ENCODE measurements at places on chromosomes 3 and 15.
A peak's percentile ranks its signal among the peaks of the same experiment; 100 is the strongest.

DNA sequence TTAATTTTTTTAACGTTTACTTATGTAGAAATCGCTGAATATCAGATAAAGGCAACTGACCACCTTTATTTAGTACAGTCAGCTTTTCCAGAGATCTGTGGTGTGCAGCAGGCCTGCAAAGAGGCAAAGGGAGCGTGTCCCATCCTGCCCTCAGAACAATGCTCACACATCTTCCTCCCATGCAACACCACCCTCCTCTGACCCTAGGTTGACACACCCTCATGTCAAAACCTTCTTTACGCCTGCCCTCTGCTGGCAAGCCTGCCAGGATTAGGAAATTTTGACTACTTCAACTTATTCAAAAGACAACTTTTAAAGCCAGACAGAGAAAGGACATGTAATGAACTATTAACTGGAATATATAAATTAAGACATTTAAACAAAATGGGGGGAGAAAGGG, 513.7 kb downstream of the FOXP1 start:
- peak; percentile 81 for DNase-seq

- no peak for DNase-seq
Measured at GRCh38 chr3:66075281-66075680, 36.6 kb upstream of the MAGI1 start.

DNA sequence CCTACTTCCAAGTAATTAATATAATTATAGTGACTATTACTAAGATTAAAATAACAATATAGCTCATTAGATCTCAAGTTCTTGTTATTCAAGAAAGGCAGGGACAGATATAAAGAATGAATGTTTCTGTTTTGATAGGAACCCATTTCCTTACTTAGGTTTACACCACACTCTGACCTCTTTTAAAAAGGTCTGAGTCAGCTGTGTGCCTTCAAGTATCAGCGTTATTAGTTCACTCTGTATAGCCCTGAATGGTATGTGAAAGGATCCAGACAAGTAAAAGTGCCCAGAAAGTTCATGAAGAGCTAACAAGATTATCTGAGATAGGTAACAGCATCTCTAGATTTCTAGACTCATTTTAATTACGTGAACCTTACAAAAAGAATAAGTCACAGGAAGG, 28.9 kb downstream of the PDCD10 start:
- DNase-seq: no peak

DNA sequence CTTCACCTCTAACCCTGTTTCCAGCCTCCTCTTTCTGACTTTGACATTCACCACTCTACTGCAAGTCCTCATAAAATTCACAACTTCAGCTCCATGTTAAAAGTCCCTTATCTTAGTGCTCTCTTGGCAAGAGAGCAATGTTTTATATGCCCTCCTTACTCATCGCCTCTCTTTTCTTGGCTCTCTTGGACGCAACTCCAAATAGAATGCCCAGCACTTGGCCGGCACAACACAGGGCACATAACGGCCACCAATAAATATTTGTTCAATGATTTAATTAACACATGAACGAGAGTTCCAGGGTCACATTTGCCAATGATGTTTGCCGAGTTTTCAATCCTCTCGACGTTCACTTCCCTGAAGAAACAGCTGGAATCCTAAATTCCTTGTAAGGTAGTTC, 401.4 kb downstream of the ROBO1 start:
- DNase-seq: no peak

DNA sequence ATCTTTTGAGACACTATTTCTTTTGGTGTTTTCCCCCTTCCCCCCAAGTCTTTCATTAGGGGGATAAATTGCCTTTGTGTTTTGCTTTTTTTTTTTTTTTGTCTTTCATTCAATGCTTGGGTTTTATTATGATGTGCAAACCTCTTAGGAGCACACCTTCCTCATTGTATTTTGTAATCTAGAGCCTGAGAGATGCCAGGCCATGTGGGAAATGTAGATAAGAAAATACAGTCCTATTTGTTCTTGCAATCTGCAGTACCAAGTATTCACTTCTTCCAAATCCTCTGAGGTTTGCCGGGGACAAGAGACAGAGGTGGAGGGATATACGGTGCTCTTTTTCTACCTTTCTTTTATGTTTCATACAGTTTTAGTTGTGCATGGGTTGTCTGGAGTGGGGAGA, 66.7 kb downstream of the LARS2 start:
- no peak for DNase-seq

GRCh38 chr15:33069161-33069560, 125.4 kb downstream of the FMN1 start:
- no peak for DNase-seq

- no peak for DNase-seq
Measured at GRCh38 chr15:65033659-65034269, 4.3 kb upstream of the MTFMT start.

DNA sequence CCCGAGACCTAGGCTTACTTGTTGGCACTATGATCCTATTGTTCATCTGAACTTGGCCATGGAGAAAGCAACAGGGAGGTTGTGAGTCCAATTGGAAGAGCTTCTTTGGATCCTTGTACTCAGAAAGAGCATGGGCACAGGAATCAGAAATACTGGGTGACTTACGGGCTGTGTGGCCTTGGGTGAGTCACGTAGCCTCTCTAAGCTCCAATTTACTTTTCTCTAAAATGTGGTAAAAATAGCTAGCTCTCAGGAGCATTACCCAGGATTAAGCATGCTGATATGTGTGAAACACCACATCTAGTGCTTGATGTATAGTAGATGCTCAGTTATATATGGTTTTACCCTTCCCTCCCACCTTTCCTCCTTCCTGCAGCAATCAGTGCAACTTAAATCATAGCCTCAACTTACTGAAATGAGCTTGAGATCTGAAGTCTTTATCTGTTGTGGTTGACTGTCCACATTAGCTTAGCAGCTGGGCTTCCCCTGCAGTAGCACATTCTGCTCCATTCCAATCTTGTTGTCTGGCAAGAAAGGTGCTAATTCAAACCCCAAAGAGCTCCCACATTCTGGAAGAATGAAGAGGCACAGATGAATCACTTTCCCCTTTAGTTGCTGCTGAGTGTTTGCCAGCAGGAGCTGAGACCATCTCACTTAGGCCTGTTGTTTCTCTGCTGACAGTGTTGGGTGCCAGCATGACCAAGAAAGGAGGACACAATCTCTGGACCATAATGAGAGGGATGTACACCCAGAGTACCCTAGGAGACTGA, 299.1 kb upstream of the TRIM42 start:
- no peak for DNase-seq

- DNase-seq: no peak
Measured at GRCh38 chr15:48323294-48323693, 7.9 kb upstream of the DUT start.

DNA sequence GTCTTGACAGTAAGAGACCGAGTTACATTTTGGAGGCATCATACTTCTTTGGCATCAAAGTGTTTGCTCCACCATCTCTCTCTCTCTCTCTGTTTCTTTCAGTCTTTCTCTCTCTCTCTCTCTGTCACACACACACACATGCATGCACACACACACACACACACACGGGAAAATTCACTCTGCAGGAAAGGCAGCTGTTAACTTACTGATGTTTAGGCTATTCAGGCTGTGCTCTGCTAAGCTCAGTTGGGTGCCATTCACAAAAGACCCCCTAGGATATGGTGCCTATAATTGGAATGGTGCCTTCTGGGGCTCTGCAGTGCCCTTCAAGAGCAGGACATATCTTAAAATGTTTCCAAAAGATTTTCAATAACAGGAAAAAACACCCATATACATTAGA, 78.2 kb downstream of the KCNH8 start:
- DNase-seq: no peak

- DNase-seq: no peak
Measured at GRCh38 chr3:148400754-148401153, 296.9 kb upstream of the AGTR1 start.

DNA sequence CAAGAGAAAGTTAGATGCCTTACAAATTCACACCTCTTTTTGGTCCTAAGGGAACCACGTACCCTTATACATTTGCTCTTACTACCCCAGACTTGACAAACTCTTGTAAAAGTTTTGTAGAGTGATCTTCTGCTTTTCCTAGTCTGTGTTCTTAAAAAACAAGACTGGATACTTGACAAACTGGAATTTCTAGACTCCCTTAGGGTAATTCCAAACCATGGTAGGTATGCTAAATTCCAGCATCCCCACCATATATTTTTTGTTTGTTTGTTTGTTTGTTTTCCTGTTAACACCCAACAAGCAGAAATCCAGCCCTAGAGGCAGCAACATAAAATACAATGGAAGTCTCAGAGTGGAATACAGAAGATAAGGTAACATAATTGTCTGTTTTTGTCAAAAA, 280.7 kb upstream of the NR2F2 start:
- DNase-seq: no peak

DNA sequence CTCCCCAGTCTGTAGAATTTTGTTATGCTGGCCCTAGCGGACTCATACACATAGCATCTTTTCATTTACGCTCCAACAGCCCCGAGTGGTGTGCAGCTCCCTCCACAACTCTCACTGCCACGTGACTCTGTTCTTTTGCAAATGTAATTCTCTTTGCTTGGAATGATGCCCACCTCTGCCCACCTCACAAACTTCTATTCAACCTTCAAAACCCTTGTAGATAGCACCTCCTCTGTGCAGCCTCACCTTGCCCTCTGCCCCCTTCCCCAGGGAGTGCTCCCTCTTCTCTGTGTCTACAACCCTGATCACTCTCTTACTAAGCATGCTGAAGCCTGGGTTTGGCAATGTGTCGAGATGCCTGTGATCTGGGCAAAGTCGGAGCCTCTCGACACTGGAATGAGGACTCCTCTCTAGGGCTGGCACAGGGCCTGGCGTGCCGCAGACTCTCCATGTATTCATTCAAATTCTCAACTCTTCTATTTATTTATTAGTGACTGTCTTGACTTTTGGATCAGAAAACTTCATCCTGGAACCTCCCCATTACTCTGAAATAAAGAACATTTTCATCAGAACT, 73.5 kb downstream of the MGLL start:
- DNase-seq: peak; percentile 63

- no peak for DNase-seq
Measured at GRCh38 chr15:74696398-74696729, 540 bp upstream of the EDC3 start.

DNA sequence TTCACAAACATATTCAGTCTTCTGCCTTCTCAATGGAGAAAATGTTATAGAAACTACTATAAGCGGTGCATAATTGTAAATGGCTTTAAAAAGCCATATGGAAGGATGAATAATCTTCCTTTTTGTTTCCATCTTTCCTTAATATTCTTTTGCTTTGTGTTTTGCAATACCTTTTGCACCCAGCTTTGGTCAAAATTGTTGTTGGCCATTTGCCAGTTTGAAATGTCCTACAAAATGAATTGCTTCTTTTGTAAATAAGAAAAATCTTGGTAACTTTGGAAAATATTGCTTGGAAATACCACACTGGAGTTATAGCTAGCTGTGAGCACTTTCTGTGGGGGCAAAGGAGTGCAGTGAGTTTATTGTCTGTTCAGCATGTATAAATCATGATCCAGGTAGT, 93.5 kb upstream of the NR2F2 start:
- DNase-seq: no peak

DNA sequence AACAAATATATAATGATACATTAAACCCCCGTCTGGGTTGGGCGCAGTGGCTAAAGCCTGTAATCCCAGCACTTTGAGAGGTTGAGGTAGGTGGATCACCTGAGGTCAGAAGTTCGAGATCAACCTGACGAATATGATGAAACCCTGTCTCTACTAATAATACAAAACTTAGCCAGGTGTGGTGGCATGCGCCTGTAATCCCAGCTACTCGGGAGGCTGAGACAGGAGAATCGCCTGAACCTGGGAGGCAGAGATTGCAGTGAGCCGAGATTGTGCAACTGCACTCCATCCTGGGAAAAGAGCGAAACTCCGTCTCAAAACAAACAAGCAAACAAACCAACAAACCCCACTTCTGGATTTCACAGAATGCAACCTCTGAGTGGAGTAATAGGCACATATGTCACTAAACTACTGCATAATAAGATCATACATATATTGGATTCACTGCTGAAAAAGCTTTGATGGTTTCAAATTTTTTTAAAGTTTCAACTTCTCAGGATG, 718.2 kb downstream of the SI start:
- no peak for DNase-seq

- DNase-seq: no peak
Measured at GRCh38 chr15:76380249-76380648, 43.7 kb downstream of the ISL2 start.

DNA sequence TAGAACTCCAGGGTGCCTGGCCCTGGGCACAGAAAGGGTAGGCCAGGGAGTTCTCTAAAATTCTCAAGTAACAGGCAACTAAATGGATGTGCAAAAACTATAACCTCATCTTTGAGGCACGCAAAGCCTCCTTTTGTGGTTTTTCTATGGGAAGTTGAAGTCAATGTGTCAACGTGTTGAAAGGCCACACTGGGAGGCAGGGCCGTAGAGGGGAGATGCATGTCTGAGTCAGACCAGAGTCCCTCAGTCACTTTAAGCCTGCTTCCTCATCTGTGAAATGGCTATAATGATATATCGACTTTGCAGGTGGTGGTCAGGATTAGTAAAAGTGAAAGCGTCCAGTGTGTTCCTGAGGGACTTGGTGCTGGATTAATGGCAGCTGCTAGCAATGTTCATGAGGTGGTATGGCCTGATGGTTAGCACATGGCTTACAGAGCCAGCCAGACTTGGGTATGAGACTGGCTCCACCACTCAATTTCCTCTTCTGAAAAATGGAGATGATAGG, 17.0 kb downstream of the TGM5 start:
- no peak for DNase-seq
